Activated CD4-positive, alpha-beta T cell treated with anti-CD3 and anti-CD28 coated beads for 48 hours (primary cell): ENCODE measurements at places on chromosomes 7 and 10.

DNA sequence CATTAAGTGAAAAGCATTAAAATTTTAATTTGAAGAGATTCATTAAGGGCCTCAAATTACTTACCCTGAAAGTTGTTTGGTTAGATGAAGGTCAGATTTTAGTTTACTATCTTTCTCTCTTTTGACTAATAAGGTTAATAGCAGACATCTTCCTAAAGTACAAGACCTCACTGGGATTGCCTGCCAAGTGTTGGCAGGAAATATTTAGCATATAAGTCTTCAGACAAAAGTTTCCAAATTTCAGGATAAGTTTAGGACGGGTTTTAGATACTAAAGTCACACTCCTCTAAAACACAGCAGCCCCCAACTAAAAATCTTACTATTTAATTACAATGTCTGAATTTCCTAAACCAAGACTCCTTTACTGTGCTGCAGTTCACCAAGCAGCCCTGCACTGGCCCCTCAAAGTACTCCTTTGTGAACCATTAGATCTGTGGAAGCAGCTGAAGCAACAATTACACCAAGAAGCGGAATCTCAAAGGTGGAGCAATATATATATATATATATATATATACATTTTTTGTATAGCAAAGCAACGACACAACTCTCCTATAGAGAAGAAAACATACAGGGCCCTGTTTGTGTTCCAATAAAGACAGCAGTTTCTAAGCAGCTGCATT lies 91.2 kb upstream of the KCNIP2 start:
- no peak for DNase-seq

DNA sequence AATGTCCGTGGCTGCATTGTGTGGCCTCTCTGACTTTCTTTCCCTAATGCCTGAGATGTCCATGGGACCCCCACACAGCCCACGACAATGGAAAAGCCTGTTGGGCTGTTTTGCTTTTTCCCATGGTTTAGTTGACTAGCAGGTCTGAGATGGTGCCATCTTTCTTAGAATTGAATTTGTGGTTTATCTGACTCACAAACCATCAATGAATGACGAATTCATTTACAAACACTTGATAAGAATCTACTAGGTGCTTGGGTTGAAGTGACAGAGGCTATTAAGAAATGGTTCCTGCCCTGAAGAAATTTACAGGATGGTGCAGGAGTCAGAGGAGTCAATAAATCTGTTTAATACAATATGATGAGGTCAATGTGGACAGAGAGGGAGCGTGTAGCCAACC lies 75.4 kb downstream of the OTUD1 start:
- DNase-seq, result no peak

DNA sequence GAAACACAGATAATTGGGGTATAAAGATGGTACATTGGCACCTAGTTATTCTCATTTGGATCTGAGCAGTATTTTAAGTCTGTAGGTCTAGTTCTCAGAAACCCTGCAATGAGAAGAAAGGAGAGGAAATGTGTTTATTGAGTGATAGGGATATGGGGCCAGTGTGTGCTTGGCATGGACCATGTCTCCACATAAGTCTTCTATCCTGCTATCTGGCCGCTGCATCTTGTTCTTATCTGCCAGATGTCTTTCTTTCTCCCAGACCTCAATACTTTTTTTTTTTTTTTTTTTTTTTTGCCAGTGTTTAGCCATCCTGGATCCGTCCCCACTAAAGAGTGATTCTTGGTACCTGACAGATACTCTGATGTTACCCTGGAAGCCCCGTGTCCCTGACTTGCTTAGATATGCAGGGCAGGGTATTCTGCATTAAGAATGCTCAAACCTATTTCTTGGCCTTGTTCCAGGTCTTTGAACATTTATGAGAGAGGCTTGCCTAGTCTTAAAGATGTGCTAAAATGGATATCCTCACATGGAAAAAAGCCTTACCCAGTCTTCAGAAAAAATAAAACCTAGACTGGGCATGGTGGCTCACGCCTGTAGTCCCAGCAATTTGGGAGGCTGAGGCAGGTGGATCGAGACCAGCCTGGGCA lies 10.0 kb downstream of the MTURN start:
- DNase-seq, result no peak

DNA sequence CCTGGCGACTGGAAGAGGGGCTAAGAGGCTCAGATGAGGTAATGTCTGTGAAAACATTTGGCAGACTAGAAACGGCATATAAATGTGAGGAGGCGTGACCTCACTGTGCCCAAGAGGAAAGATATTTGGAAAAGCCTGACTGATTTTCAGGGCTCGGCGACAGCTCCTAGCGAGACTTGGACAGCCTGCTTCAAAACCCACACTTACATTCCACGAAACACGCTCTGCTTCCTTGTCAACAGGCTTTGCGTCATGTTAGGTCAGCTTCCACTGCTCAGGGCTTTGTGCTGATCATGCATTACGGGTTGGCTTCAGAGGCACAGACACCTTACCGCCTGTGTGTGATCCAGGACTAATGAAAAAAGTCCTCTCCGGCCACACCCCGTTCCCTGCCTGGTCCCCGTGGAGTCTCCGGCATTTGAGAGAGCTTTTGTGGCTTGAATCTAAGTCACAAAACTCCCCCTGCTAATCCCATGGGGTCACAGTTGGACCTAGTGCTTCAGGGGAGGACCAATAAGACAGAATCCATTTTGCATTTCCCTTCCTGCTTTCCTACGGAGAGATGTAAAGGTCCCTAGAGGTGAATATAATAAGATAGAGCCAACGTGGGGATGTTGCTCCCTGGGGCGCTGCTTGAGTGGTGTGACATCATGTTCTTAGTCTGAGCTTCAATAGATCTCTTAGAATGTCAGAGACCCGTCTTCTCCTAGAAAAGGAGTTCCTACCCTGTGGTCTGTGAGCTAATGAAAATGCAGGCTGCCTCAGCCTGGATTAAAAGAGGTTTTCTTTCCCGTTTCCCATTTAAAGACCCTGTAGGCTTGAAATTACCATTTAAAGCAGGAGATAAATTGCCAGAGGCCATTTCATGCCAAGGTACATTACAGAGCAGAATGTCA lies 25.5 kb downstream of the FGFBP3 start:
- no peak for DNase-seq

DNA sequence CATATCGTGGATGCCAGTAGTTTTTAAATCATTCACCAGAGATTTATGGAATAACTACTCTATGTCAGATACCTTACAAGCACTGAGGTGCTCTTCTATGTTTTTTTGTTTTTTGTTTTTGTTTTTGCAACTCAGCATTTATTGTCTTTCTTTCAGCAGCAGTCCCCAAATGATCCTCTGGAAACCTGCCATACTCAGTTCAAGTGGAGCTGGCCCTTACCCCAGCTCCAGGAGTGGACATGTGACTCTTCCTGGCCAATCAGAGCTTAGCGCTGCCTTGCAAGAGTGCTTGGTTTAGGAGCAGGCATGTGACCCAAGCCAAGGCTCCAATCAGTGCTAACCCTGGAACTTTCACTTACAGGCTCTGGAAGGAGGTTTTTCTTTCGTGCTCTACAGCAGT lies 356.6 kb upstream of the ZMIZ1 start:
- no peak for DNase-seq

- no peak for DNase-seq
Measured at GRCh38 chr7:101169110-101169837, 3.9 kb upstream of the VGF start.

DNA sequence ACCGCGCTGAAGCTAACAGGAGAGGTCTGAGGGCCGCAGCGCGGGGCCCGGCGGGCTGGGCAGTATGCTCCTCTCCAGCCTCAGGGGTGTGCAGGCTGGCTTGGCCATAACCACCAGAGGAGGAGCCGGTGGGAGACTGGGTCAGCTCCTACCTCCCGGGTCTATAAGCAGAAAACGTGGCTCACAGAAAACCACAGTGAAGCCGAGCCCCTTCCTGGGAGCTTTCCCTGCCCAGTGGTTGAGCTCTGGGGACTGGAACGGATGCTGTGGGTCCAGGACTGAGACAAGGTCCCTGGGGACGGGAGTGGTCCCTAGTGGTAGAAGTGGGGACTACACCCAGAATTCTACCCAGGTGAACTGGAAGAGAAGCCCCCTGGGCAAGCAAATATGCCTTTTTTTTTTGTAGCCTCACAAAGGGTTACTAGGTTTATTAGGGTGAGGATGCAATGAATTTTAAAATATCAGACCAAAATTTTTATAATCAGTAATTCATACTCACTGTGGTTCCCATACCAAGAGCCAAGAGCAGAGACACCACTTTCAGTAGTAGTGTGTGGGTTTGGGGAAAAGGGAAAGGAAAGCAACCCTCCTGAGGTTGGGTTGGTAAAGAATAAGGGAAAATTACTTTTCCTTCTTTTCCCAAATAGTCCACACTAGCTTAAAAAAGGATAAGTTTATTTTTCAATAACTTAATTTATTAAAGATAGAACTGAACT lies 67.9 kb upstream of the PRKCQ start:
- DNase-seq, result peak; percentile 79

GRCh38 chr10:19816411-19817230 lies at the start of gene PLXDC2:
Gene PLXDC2, plus strand, starts transcription at chr10:19816432.
- peak; percentile 6 for DNase-seq

DNA sequence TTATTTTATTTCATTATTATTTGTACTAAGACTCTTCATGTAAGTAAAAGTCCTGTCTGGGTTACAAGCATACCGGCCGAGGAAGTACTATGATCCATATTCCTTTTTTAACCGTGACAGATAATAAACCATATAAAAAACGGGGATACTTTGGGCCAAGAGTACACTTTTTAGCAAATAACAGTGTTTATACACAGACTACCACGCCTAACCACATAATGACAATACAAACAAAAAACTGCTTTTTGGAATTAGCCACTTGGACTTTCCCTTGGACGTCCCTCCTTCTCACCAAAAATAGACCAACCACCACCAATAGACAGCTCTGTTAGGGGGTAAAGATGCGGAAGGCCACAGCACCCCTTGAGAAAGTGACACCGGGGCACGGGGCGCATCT lies 800 bp downstream of the MINDY3 start:
- no peak for DNase-seq

- DNase-seq, result no peak
Measured at GRCh38 chr10:77417359-77417758, 220.2 kb downstream of the KCNMA1 start.

DNA sequence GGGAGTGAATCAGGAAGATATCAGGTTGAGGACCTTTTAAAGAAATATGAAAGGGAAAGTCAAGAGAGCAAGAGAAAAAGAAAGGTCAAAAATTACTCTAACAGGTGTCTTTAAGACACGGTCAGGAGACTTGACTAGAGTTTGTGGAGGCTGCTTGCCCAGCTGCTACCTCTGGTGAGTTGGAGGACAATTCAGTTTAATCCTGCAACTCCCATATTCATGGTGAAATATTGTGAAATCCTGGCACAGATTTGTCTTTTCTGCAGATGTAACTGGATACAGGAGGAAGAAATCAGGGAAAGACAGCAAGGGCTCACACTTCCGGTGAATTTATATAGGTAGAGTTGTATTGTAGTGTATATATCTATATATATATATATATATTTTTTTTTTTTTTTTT lies 93.5 kb downstream of the AKAP9 start:
- no peak for DNase-seq

DNA sequence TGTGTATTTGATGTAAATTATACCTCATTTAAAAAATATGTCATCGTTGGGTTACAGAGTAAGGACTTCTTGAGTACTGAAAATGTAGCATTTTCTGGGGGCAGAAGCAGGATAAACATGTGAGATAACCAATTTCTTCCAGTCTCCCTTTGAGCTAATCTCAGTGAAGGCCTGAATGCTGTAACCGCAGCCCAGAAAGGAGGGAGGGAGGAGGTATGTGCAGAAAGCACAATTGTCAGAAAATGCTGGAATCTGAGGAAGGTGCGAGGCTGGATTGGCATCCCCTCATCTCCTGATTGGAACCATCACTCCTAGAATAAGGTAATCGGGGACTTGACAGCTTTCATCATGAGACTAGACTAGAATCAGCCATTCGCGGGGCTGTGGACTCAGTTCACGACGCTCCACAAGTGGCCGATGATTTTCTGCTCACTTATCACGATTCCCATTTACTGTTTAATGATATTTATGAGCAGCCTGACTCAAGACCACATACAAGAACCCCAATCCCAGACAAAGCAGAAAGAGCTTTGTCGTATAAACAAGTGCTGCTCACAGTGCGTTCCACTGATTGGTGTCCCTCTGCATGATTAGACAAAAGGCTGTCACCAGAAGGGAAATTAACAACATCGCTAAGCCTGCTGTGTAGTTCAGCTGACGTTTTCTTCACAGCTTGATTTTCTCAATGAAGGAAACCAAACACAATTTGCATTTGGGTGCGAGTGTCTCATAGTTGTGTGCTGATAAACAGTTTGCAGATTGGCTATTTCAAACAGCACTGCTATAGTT lies 93.2 kb downstream of the SVIL start:
- DNase-seq, result no peak

- no peak for DNase-seq
Measured at GRCh38 chr7:86947929-86948328, 111.5 kb downstream of the ELAPOR2 start.
